Amniotic epithelial cell (primary cell): ENCODE measurements at places on chromosomes 12 and 14.

DNA sequence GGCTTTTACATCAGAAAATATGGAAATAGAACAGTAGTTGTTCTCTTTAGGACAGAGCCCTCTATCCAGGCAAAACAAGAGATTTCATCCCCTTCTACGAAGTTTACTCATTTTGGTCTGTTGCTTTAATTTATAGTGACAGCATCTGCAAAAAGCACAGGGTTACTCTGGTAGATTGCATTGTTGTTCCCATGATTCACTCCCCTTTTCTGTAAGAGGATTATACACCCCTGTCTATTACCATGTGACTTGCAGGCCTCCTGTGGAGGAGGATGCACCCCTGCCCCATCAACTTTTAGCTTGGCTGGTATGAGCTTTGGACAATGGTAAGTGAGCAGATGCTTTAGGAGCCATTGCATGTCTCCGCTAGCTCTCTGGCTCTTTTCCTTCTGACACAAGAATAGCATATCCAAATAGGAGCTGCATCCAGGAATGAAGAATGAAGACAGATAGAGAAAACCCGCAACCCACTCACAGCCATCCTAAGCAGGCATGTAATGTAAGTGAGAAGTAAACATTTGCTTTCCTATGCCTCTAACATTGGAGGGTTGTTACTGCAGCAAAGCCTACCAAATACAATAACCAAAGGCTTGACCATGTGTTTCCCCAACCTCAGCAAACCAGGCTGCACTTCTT, 304.2 kb downstream of the AKAP6 start:
- DNase-seq: peak; percentile 73

DNA sequence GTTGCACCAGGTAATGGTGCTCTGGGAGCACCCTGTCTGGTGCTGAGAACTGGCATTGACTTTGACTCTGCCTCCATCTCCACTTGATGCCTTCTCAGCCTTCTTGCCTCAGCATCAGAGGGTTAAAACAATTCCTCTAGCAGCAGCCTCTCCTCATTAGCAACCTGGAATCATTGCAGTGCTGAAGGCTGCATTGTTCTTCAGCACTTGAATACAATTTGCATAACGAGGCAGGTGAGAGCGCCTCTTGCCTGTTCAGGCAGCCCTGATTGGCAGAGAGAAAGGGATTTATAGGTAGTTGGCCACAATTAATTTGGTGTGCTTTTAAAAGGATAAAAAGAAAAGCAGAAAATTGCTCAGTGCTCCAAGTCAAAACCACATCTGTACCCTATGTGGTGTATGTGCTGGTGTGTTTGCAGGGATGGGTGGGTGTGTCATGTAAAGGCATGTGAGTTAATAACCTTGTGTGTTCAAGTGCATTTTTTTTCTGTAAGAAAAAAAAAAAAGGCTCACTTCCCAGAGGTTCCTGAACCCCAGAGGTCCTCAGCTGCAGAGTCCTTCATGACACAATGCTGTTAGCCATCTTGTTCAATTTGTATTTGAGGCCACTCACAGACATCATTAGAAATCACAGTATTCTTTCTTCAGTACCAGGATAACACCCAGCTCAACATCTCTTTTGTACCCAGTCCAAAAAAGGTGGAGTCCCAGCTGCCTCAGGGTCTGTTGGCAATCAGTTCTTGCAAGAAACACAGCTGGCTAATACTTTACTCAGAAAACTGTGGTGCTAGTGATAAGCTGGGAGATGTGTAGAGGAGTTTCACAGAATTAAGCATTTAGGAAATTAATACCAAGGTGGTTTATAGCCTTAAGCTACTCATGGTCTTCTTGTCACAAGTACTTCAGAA, 385.6 kb downstream of the GRIN2B start:
- no peak for DNase-seq

GRCh38 chr12:45863332-45863731, 127.0 kb downstream of the SCAF11 start:
- peak; percentile 47 for DNase-seq

- no peak for DNase-seq
Measured at GRCh38 chr14:63474844-63475243, 68.3 kb downstream of the PPP2R5E start.

DNA sequence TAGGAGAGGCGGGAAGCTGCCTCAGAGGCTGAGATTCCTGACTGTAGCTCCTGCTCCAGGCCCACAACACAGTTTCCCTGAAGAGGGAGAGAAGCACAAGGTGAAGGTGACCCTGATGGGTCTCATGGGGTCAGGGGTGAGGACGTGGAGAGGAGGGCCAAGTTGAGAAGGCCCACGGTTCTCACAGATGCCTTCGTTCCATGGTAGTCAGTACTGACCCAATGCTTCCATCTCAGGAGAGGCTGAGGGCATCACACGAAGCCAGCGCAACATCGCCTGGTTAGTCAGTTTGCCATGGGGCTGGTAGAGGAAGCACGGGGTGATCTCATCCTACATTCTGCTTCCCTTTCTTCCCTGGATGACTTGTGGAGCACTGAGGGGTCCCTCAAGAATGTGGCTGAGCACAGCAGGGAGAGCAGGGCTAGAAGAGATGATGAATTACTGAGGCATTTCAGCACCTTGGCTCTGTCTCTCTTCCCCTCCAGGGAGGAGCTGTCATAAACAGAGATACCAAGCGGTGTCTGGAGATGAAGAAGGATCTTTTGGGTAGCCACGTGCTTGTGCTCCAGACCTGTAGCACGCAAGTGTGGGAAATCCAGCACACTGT, 51.9 kb downstream of the GALNT8 start:
- DNase-seq: no peak

GRCh38 chr12:110813756-110814155, 33.0 kb upstream of the CCDC63 start:
- no peak for DNase-seq

GRCh38 chr14:53411125-53411524, 258.0 kb upstream of the DDHD1 start:
- DNase-seq: peak; percentile 71

DNA sequence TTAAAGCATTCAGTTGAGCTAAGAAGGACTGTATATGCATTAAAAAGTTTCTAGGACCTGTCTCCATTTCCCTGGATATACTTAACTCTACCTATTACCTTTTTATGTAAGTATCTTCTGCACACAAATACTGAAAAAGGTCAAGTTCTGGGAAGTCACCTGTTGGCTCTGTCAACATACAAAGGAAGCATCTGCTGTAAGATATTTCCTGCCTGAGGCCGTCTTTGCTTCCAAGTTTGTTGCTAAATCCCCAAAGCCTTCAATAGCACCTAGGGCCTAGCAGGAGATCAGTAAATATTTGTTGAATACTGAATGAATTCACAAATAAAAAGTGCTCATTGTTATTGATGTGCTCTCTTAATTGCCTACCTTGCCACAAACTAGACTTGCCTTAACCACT, 188.4 kb downstream of the DUSP6 start:
- DNase-seq: no peak

DNA sequence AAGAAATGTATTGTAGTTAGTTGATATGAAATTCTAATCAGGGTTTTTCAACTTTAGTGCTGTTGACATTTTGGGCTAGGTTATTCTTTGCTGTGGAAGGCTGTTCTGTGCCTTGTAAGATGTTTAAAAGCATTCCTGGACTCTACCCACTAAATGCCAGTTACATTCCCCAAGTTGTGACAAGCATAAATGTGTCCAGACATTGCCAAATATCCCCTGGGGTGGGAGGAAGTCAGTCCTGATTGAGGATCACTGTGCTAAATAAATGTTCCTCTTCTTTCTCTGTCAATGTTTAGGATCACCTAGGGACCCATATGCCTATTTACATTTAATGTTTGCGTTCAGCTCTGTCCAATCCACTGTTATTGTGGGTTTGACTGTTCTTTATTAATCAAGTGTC, 268.3 kb downstream of the TMTC2 start:
- DNase-seq: no peak

DNA sequence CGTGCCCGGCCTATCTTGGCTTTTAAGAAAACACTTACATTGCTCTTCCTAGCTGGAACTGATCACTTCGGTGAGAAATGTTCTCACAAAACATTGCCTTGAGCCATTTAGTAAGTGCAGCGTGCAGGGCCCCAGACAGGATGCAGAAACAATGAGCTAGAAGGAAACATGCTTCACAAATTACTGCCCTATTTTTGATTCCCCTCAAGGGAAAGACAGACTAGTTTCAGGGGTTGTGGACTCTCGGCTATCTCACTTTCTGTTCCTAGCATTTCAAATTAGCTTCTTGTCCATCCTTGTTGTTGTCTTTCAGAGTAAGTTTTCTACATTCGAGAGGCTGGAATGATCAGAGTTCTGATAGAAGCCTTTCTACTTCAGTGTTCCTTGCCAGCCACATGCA, 21.6 kb downstream of the TGFB3 start:
- DNase-seq: no peak

GRCh38 chr14:73712071-73712506, 2.1 kb downstream of the PNMA1 start:
- no peak for DNase-seq

DNA sequence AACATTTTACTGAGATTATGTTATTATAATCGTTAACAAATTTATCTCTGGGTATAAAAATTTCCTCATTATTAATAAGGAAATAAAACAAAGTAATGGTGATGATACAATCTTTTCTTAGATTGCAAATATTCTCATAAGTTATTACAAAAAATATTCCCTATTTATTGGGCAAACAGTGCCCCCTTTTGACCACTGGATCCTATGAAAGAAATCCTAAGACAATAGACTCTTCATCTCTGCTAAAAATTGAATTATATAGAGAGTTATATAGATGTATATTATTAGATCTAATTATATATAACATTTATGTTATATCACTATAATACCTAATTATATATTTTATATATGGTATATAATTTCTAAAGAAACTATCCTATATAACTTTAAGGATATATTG, 94.2 kb upstream of the FGD4 start:
- peak; percentile 44 for DNase-seq

- no peak for DNase-seq
Measured at GRCh38 chr12:101763246-101763931, 24.1 kb upstream of the SYCP3 start.

DNA sequence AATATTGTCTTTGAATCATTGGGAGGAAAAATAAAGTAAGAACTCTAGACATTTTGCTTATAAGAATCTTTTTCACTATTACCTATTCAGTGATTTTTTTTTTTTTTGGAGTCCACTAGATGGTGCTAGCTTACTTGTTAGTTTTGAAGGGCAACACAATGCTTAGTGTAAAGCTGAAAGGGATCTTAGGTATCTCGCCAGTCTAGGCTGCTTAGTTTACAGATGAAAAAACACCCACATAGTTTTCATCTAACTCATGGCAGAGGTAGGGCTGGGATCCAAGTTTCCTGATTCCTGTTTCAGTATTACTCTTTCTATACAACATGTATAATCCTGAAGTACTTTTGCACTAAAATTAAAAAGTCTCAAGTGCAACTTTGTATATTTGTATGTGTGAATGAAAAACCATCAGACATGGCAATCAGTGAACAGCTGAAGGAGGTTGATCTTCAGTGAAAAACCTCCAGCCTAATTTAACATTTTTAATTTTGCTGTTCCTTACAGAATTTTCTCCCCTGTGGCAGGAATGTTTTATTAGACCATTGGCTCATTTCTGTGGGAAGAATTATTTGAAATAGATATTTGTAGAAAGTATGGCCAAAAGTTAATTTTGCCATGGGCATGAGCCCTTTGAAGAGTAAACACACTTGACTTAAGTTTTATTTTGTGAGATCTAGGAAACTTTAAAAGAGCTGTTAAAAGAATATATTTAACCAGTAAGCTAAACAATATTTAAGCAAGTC, 40.7 kb downstream of the LRRIQ1 start:
- peak; percentile 94 for DNase-seq

DNA sequence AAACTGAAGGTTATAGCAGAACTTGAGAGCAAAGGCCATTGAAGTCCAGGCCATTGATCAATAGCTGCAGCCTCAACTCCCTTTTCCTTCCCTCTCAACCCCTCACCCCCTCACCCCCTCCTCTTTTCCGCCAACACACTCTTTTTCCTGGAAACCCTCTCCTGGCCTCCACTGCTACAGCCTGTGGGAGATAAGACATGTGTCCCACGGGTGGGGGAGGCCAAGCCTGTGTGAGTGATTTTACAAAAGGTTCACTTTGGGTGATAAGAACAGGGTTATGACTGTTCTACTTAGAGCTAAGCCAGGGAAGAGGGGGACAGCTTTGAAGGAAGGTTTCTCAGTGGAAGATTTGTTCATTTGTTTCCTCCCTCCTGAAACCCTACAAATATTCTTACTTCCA, 9.2 kb upstream of the FGF23 start:
- no peak for DNase-seq

DNA sequence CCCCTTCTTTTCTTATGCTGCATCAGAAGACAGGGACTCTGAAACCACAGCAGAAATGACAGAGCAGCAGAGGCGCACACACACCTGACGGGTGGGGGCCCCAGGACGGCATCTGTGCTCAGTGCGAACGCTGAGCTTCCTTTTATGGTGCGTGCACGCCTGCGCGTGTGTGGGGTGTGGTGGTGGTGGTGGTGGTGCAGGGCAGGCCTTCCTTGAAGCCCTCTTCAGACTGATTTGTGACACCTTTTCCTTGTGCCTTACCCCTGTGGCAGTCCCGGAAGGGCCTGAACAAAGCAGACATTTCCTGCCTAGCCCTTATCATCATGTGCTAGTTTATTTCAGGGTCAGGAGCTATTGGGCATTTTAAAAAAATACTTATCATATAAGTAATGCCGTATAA, 75.7 kb downstream of the TSPAN9 start:
- DNase-seq: no peak

GRCh38 chr14:105500036-105500725, 9.1 kb downstream of the TEDC1 start:
- no peak for DNase-seq

DNA sequence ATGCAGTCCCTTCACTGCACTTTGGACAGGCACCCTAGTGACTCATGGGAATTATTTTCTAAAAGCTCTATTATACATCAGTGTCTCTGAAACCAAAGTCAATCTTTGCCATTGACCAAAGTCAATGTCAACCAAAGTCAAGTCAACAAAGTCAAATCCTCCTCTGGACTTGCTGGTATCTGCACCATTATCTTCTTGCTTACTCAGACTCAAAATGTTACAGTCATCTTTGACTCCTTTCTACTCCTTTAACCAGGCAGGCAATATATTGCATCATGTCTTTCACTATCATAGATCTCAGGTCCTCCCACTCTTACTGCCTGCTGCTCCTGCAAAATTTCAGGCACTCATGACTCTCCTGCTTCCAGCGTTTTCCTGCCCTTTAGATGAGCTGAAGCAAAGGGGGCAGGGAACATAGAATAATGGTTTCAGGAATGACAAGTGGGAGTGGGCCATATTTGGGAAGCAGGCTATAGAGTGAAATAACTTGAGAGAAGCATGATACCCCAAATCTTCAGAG, 39.2 kb downstream of the IGF1 start:
- peak; percentile 72 for DNase-seq

GRCh38 chr12:70994217-70994788, 73.8 kb upstream of the PTPRR start:
- peak; percentile 22 for DNase-seq

DNA sequence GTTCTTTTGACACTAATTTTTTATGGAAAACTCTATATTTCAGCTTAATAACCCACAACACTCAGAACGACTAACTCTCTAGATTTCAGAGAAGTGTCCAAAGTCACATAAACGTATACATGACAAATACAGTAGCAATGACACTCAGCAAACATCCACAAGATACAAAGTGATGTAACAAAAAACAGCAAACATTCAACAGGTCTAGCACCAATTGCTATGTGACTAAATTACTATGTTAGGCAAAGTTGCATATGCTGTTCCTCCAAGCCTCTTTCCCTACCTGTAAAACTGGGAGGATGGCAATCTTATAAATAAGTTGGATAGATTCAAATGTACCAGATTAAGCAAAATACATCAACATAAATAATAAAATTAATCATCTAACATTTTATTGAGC, 1.7 kb downstream of the RECQL start:
- no peak for DNase-seq

- no peak for DNase-seq
Measured at GRCh38 chr14:39324097-39324496, 90.4 kb downstream of the MIA2 start.

- peak; percentile 34 for DNase-seq
Measured at GRCh38 chr12:26878661-26879119, 45.7 kb upstream of the ITPR2 start.
